KBM-7 (cell line): ENCODE measurements at places on chromosomes 7 and 10.

DNA sequence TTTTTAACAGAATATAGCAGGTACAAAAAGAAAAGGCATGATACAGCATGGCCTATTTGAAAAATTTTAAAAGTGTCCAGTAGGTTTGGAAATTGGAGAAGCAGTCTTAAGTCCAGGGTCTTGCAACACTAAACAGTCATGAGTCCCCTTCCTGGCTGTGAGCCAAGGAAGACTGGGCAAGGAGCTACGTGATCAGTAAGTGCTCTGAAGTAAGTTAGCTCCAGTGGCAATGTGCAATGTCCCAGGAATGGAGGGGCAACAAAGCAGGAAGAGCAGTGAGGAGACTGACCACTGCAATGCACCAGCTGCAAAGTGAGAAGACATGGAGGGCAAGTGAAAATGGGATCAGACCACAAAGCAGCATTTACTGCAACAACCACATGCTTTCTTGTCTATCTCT lies 72.9 kb upstream of the GRID1 start:
- DNase-seq: peak; percentile 24

- no peak for DNase-seq
Measured at GRCh38 chr7:29990931-29991330, 1.3 kb upstream of the SCRN1 start.

GRCh38 chr7:35723011-35723410 lies 28.1 kb upstream of the HERPUD2 start:
- DNase-seq: no peak

DNA sequence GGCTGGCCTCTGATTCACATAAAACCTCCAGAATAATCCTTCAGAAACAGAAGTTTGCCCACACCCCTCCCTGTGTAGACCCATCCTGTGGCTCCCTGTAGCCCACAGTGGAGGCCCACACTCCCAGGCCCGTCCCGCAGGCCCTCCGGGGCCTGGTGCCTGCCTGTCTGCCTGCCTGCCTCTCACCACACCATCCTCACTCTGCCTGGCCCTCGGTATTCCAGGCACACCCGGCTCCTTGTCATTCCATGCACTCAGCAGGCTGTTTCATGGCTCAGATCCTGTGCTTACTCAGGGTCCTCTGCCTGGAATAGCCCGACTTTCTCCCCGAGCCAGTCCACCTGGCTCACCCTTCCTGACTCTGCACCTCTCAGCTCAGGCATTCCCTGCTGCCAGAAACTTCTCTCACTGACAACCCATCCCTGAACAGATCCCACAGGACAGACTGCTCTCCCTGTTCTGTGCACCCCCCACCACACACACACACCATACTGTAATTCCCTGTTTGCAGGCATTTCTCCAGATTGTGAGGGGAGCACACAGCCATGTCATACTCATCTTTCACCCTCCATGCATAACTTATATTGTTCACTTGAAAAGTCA lies 498.0 kb upstream of the ZMIZ1 start:
- DNase-seq: no peak
